ENCODE measurements at places on chromosomes 16 and 17.

GRCh38 chr17:46785696-46786095 lies 32.8 kb downstream of the WNT3 start:
- DNase-seq = no peak

- DNase-seq = peak; percentile 58
These were observed 4.6 kb upstream of the EMP2 start for GRCh38 chr16:10584981-10585438.

DNA sequence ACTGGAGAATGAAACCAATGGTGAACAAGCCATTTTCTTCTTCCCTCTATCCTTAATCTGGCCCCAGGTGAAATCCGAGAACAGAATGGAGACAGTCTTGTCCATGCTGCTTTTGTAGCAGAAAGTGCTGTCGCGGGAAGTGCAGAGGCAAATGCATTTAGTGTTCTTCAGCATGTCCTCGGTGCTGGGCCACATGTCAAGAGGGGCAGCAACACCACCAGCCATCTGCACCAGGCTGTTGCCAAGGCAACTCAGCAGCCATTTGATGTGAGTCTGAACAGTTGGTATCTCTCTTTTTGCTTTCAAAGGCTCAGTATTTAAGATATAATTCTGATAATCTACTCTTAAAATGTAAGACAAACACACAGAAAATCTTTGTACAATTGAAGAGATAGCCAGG lies 18.7 kb downstream of the UQCRC2 start:
- no peak for DNase-seq

DNA sequence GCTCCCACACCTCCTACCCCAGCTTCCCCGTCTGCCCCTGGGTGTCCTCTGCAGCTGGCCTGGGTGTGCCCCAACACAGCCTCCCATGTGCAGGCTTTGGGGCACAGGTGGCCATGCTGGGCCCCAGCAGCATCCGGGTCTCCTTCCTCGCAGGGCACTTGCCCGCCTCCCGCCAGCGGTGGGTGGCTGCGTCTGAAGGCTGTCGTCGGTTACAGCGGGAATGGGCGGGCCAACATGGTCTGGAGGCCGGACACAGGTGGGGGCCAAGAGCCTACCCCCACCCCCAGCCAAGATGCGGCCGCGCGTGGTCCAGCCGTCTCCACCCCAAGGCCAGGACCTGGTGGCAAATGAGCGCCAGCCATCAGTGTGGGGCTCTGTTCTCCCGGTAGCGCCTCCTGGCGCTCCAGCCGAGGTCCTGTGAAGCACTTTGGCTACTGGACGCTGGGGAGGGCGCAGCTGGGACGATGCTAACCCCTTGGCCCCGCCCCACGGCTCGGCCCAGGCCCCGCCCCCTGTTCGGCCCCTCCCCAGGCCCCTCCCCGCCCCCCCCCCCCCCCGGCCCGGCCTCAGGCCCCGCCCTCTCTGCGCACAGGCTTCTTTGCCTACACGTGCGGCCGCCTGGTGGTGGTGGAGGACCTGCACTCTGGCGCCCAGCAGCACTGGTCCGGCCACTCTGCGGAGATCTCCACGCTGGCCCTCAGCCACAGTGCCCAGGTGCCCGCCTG lies 7.3 kb upstream of the RHOT2 start:
- peak; percentile 66 for DNase-seq

- no peak for DNase-seq
These were observed 7.2 kb downstream of the SPAG7 start for GRCh38 chr17:4960279-4960922.

- peak; percentile 22 for DNase-seq
These were observed 29.0 kb upstream of the RNPS1 start for GRCh38 chr16:2296661-2297505.

DNA sequence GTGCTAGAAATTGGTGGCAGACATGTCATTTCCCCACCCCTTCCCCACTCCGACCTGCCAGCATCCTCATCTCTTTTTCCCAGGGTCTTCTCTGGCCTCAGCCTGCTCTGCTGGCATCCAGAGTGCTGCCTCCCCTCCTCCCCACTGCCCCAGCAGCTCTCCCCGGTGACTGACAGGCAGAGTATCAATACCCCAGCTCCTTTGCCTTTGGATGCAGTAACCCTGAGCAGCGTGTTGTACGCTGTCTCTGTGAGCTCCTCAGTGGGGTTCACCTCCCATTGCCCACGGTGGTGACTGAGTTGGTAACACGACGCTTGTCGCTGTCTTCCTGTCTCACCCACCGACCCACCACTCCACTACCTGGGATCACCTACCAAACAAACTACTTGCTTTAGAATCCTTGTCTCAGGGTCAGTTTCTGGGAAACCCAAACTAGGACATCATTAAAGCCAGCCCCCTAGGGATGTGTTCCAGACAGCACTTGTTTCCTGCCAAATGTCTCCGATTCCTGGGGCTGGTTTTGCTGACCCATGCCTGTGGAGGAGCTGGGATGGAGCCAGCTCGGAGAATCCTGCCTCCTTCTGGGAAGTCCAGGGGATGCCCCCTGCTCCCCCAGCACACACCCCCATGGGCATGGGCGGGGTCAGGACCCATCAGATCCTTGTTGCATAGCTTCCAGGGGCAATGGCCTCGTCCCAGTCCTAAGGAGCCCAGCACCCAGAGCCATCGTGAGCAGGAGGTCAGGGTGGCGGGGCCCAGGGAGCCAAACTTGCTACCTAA lies 8.3 kb upstream of the SBK1 start:
- DNase-seq = no peak

GRCh38 chr16:25134166-25134700 lies 22.7 kb downstream of the LCMT1 start:
- DNase-seq = no peak

GRCh38 chr17:80544655-80545498 lies at the start of gene RPTOR:
Gene RPTOR (plus strand): TSS chr17:80544838. CDS start chr17:80545630, 792 bp downstream.
- DNase-seq = peak; percentile 91

- no peak for DNase-seq
These were observed 12.2 kb downstream of the PRKCB start for GRCh38 chr16:23847948-23848347.

DNA sequence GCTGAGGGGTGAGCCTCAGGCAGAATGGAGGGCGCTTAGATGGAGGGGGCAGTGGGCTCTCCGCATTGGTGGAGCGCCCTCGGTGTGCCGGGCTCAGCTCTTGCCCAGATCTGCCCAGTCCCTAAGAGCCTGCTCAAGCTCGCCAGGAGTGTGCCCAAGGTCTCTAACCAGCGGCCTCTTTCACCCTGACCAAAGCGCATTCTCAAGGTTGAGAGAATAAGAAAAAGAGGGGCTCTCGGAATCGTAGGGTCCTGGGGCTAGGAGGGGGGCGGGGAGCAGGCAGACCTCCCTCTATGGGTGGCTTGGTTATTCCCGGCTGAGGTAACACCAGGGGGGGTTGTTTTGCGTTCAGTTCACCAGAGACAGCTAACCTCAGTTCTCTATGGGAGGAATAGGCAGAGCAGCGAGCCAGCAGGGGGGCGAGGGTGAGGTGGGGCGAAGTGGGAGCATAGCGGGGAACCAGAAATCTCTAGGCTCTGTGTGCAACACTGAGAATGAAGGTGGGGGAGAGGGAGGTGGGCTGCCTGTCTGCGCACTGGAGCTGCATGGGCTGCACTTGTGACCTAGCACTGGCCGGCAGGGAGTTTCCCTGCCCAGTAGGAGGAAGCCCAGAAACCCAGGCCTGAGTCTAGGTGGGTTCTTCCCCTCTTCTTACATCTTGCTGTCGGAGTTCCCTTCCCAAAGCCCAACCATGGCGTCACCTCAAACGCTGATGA lies 3.0 kb downstream of the TMEM132E start:
- no peak for DNase-seq

DNA sequence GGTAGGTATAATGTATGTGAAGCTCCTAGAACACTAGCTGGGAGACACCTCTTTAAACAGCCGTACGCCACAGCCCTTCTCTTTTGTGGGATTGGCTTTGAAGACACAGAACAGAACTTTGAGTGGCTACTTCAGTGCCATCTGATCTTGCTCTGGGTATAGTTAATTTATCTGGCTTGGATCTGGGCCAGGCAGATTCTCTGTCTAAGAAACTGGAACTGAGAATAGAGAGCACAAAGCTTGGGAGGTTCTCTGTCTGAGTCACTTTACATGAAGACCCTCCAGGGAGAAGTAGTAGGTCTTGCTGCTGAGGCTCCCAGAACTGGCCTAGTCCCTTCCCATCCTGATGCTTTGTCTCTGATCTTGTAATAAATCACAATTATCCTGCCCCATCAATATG lies 721.0 kb upstream of the KIF2B start:
- no peak for DNase-seq

DNA sequence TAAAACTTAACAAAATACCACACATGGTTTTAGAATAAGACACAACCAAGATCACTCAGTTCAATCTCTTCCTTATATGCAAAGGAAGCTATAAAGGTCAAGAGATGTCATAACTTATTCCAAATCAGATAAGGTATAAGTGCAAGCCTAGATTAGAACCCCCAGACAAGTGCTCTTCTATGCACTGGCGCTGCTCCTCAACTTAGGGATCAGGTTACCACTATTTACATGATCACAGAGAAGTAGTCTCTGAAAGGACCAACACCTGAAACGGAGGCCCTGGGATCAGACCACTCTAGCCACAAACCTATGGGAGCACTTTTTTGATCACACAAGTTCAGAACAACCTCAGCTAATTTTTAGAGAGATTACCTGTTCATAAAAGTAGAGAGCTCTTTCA lies 16.6 kb downstream of the COPS3 start:
- DNase-seq = no peak

DNA sequence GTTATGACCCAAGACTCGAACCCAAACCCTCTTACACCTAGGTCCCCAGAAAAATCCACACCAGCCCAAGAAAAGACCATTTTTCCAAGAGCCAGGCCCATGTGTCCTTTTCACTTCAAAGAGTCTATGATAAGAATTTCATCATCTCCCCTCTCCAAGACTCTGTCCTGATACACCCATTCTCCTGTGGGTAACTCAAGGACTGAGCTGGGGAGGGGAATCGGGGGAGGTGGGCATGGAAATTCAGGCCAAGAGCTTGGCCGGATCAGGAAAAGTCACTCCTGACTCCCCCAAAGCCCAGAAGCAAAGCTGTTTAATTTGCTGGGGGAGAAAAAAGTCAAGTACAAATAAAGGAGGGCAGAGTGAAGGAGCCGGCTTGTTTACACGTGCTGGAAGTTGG lies 3.7 kb downstream of the ACLY start:
- no peak for DNase-seq

GRCh38 chr17:6539871-6540270 lies 16.5 kb downstream of the PITPNM3 start:
- no peak for DNase-seq

DNA sequence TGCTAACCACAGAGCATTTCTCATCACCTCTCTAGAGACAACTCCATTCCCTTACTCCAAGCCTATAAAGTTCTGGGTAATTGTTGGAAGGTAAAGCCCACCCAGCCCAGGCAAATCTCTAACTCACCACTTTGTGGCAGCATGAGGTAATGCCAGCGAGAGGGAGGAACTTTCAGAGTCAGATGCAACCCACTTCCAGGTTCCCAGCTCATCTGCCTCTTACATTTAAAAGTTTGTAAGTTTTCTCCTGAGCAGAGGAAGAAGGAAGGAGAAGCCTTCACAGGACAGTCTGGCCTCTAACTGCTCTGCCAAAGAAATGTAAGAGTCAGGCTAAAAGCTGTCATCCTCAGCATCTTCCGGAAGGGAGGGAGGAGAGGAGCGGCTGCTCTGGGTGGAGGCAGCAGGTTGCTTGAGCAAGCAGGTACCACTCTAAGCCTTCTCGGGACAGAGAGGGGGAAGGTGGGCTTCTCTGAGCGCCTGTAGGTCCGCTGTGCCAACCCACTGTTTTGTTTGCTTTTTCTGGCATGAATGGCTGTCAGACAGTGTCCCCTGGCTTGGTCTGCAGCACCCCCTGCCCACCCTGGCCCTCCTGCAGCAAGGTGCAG lies 1.0 kb downstream of the ZNF319 start:
- DNase-seq = peak; percentile 26

DNA sequence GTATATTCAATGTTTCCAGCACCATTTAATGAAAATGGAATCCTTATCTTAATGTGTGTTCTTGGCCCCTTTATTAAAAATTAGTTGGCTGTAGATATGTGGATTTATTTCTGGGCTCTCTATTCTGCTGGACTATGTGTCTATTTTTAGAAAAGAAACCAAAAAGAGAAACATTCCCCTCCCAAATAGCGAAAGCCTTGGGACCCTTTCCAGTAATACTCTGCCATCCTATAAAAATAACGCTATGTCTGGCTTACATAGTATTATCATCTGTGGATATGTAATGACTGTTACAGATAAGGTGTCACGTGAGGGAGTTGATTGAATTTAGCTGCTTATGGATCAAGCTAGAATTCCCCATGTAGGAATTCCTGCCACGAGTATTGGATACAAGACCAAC lies 279.3 kb upstream of the KIF2B start:
- DNase-seq = no peak

DNA sequence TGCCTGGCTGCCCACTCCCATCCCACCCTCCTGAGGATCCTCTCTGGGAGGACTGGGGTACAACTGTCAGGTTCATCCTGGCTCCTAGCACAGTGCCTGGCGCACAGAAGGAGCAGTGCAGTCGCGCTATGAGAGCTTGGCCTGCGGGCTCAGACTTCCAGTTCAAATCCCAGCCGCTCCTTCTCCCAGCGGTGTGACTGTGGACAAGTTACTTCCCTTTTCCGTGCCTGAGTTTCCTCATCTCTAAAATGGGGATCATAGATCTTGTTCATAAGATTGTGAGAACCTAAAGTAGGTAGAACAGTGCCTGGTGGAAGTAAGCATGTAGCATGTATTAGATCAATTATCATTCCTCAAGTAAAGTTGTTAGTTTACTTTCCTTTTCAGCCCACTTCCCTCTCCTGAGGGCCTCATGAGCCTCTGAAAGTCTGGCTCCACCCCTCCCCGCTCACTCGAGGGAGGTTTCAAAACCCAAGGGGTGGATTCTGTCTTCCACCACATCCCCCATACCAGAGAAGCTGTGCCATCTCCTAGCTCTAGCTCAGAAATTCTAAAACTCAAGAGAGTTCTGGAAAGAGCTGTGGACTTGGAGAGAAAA lies 19.9 kb upstream of the COL1A1 start:
- DNase-seq = peak; percentile 87

DNA sequence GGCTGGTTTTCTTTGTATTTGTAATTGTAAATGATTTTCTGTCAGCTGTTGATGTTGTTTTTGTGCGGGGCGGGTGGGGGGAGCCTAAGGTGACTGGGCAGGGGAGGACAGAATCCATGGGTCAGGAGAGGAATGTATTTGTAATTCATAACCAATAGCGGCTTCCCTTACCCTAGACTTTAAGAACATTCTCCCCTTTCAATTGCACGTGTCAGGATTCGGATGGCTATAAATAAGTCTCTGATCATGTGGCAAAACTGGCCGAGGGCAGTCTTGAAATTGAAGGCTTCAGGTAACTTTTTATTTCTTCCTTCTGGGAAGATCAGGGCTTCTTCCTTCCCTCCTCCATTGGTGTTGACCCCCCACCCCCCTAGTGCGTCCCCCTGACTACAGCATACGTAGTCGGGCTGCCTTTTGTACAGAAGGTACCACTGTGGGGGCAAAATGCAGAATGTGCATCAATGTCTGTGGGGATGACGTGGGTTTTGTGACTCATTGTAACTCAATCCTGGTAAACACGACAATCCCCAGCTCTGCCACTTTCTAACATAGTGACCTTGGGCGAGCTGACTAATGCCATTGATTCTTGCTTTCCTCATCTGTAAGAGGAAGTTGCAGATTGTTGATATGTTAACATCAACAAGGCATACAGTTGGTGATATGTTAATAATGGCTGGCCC lies 16.2 kb downstream of the MARCHF10 start:
- DNase-seq = peak; percentile 95

- no peak for DNase-seq
These were observed 77.6 kb downstream of the CCDC182 start for GRCh38 chr17:57667461-57667923.
